ENCODE measurements at places on chromosomes 13 and 19.

DNA sequence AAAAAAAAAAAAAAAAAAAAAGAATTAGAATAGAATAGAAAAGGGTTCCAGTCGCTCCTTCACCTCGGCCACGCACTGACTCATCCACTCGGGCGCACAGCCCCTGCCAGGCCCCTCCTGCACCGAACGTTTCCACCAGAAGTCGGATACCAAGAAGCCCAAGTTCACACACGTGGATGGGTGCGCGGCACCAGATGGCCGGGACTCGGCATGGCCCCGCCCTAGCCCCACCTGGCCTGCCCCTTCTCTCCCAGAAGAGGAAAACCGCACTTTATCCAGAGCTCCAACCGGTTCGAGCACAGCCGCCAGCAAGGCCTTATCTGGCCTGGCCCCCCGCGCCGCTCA, 5.9 kb downstream of the PRR36 start:
- no peak for DNase-seq

GRCh38 chr13:65470781-65471180, 1759.4 kb downstream of the PCDH9 start:
- no peak for DNase-seq

DNA sequence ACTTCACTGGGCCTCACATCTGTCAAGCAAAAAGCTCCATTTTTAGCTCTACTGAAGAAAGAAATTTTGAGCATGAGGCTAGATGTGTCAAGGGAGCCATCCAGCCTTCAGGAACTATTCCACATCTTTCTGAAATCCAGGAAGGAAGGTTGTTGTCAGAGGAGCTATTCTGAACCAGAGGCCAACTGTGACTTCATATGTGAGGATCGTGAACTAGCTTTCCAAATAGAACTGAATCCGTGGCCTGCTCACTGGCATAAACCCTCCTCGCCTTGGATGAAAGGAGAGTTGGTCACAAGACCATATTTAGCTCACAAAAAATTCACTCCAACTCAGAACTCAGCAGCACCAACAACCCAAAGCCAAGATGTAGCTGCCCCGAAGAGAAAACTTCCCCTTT, 195.8 kb downstream of the FOXO1 start:
- DNase-seq = no peak

- no peak for DNase-seq
Observed at GRCh38 chr13:91372911-91373310, 25.4 kb downstream of the MIR17HG start.

DNA sequence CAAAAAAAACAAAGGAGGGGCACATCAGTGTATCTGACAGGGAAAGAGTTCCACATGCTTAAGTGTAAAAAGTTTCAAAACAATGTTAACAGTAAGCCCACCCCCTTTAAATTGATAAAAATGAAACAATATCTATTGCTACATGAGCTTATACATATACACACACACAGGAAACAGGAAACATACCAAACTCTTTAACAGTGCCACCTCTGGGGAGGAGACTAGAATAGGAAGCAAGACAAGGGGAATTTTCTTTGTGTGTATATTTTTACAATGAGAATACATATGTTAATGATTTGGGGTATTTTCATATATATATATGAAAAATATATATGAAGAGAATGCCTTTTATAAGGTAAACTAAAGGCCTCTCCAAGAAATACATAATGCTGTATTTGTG, 44.7 kb downstream of the TPT1 start:
- no peak for DNase-seq

GRCh38 chr13:74006666-74007065, 127.5 kb downstream of the KLF12 start:
- no peak for DNase-seq

GRCh38 chr13:73187106-73187505, 128.3 kb downstream of the KLF5 start:
- DNase-seq = no peak

DNA sequence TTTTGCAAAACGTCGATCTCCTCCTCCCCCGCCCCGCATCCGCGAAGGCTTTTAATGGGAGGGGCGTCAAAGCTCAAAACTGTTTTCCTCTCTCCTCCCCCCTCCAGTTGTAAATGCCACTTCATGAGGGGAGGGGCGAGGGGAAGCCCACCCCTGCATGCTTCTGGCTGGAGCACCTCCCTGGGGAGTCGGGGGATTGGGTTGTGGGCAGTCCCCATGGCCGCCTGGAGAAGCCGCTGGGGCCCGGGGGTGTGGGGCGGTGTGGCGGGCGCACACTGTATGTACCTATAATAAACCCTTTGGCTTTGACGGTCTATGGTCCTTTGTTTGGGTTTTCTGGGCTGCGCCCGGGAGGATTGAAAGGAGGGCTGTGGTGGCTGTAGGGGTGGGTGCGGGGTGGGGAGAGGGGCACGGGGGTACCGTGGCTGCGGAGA, 505 bp upstream of the SHKBP1 start:
- no peak for DNase-seq

DNA sequence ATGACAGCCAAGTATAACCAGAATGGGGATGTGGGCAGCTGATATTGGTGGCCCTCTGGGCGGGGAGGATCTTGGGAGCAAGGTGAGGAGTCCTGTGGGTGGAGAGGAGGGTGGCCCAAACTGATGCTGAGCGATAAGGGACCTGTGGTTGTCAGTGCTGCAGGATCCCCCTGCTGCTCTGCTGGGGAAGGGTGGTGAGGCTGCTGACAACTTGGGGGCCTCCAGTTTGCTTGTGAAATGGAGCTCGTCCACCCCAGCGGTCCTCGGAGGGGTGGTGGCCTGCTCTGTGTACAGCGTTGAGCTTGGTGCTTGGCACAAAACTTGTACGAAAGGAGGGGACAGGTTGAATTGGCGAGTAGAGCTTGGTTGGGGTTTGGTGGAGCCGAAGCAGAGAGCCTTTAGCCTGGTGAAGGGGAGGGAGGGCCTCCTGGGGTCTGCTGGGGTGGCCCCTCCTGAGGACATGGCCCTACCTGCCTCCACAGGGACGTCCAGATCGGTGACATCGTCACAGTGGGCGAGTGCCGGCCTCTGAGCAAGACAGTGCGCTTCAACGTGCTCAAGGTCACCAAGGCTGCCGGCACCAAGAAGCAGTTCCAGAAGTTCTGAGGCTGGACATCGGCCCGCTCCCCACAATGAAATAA, 2.9 kb downstream of the RPS11 start:
- no peak for DNase-seq

DNA sequence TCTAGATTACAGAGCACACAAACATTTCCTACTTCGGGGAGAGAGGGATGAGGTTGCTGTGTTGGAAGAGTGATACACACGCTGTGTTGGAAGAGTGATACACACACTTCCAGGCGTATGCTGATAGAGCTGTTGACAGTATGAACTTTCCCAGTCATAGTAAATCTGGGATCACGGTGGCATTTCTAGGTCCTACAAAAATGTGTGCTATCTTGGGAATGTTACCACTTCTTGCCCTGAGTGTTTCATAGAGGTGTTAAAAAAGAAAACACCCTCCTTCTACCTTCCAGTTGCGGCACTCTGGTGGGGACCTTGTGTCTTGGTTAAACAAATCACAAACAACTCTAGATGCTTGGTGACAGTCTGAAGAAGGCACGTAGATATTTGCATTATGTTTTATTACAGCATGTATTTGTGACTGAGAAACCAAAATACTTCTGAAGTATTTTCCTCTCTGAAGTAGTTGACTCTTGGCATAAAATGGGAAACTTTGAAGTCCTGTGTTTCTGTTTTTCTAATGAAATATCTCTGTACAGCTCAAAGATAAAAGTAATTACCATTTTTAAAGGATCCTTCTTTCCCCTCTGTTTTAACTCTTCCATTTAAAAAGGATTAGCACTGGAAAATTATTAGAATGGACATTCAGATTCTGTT, 52.5 kb downstream of the ARHGAP35 start:
- no peak for DNase-seq

GRCh38 chr19:33459222-33460090, 62.1 kb downstream of the PEPD start:
- no peak for DNase-seq

- no peak for DNase-seq
Observed at GRCh38 chr19:19528721-19529490, at the start of gene YJEFN3. Gene YJEFN3, plus strand, starts transcription at chr19:19528911. Its CDS starts 22 bp downstream, at chr19:19528933.

DNA sequence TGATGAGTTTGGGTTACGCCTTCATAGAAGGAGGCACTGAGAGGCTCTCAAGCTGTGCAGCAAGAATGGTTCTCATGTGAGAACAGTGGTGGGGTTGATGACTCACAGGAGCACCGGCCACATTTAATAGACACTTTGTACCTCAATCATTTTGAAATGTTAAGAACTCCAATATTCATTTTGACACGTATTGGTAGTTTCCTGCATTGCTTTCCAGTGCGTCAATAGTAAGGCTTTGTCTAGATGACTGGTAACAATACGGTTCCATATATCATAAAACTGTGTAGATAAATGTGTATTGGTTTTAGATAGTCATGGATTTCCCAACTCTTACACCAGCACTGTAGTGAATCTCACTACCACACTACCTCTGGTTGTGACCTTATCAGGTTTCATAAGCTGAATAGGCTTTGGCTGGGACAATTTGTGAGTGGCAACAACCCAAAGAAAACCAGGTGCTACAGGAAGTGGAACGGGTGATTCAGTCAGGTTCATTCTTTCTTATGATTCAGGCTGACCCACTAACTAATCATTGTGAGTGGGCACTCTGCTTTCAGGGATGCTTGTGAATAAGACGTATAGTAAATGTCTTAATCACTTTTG, 362.6 kb downstream of the KLF5 start:
- no peak for DNase-seq

- DNase-seq = no peak
Observed at GRCh38 chr19:55646889-55647731, 902 bp upstream of the CCDC106 start.

DNA sequence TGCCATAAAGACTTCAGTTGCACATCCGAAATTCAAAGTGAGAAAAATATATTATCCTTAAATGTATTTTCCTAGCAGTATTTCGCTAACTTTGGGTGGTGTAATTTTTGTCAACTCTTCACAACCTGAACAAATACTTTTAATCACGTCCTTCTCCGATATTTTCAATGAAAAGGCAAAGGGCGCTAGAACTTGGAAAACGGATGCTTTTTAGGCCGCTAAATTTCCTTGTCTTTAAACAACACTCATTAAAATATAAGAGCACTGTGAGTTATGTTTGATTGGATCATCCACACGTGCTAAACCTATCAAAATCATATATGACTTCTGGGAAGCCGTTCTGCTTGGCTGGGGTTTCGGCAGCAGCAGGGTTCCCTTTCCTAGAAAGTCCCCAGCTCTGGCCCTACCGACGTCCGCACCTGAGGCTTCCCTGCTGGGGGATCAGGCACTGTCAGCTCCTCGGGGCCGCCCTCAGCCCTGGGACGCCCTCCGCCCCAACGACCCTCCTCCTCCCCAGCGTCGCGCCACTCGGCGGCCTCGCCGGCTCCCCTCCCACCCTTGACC, 462 bp upstream of the MPHOSPH8 start:
- DNase-seq = no peak

- DNase-seq = no peak
Observed at GRCh38 chr19:13269348-13269747, 119.1 kb downstream of the IER2 start.

- no peak for DNase-seq
Observed at GRCh38 chr13:97215325-97215724, 6.8 kb upstream of the MBNL2 start.

DNA sequence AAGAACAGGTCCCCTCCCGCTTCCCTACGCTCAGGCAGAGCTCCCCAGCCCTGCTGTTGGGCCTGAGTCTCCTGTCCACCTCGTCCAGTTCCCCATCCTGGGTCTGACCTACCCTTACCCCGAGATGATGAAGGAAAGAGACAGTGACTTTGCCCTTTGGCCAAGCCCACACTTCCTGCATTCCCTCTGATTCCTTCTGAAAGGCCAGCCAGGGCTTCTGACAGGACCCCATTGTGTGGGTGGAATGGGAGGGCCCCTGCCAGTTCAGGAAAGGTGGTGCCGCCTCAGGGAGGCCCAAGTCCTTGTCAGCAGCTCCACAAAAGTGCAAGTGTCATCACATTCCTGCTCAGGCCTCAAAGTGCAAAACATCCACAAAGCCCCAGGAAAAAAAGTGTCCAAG, 177.8 kb downstream of the PAN3 start:
- DNase-seq = no peak

DNA sequence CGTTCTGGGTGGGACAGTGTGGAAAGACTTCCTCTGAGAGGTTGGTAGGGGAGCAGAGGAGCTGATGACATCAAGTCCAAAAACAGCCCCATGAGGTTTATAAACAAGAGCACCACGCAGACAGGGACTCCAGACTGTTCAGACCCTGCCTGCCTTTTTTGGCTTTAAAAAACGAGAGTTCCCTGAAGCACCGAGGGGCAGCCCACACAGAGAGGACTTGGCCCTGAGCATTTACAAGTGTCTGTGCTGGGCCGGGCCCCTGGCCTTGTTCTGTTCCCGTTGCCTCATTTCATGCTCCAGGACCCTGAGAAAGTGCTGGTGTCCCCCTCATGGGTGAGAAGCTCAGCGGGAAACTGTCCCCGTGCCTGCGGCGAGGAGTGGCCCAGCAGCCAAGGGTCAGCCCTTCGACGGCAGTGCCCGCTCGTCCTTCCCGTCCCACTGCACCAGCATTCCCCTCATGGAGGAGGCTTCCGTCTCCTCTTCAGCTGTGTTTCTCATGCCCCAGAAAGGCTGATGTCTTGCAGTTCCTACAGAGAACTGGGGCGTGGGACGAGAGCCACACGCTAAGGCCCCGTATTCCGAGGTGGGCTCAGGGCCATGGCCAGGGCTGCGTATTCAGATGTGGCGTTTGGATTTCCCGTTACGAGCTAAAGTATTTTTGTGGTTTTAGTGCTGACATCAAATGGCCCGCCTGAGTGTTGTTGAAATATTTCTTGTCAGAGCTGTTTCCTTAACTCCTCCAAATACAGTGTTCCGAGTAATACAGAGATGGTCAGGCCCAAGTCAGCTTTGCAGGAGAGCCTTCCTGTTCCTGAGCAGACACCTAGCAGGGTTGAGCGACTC, 93.5 kb downstream of the ATP11A start:
- DNase-seq = no peak

DNA sequence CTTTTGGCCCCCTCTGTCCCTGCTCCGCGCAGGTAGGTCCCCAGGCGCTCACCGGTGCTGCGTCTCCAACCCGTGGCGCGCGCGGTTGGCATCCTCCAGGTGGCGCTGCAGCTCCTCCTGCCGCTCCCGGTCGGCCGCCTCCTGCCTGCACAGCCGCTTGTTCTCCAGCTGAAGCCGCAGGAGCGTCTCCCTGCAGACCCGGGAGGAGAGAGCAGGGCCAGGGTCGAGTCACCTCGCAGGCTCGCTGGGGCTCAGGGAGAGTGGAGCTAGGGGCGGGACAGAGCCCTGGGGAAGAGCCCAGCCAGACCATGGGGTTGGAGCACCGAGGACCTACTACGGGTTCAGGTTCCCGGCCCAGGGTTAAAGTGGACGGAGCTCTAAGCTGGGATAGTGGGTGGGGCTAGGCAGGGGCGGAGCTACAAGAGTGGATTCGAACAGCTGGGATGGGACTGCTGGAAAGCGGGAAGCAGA, 9.3 kb downstream of the HOOK2 start:
- no peak for DNase-seq

DNA sequence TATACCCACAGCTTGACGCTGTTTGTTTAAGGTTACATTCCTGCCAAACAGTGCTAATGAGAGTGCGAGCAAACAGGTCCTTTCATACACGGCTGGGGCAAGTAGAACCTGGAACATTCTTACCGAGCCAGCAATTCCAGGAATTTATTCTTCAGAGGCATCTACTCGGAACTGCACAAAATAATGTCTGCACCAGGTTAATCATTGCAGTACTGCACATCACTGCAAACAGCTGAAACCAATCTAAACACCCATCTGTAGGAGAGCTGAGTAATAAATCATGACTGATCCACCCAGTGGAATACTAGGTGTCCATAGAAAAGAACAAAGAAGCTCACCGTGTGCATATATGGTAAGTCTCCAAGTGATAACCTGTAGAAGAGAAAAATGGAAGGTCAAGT, 1.2 kb upstream of the ZNF579 start:
- DNase-seq = no peak

- DNase-seq = no peak
Observed at GRCh38 chr13:94371855-94372254, 107.6 kb downstream of the DCT start.
